Globus pallidus (tissue), 1 donor: ENCODE measurements at places on chromosomes 13 and 19.
A peak's percentile ranks its signal among the peaks of the same experiment; 100 is the strongest.

DNA sequence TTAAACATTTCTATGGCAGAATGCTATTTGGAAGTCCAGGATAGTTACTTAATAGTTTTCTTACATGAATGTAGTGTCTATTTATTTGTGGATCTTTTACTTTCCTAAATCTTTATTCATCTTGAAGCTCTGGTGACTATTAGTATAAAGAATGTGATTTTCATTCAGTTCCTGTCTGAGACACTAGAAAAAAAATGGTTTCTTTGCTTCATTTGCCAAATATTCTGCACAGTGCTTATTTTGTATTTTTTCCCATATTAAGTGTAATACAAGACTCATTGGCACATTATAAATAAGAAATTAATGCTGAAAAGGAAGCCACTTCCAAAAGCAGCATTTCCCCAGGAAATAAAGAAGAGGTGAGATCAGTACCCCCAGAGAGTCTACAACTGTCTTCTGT, 109.8 kb downstream of the POSTN start:
- DNase-seq: no peak

GRCh38 chr13:31951215-31951678, 80.3 kb upstream of the FRY start:
- DNase-seq: peak; percentile 1

DNA sequence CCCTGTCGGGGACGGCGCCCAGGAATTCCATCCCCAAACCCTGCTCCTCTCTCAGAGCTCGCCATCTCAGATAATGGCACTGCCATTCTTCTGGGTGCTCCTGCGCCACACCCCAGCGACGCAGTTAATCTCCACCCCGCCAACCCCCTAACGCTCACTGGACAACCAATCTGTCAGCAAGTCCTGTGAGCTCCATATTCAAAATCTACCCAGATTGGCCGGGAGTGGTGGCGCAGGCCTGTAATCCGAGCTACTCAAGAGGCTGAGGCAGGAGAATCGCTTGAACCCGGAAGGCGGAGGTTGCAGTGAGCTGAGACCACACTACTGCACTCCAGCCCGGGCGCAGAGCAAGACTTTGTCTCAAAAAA, 18.6 kb downstream of the FCGBP start:
- no peak for DNase-seq

DNA sequence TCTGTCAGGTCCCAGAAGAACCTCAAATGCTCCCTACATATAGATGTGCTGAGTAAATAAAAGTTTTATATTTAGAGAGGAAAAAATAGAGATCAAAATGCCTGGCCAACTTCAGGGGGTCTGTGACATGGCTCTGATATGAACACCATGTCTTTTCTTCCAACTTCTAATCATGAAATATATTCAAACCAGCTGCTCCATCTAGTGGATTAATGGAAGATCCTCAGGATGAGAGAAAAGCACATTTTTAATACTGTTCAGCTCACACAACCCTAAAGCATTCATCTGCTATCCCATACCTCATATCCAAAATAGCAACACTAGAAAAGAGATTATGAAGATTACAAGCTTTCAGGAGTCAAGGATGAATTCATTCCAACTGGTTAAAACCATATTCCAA, 56.0 kb upstream of the DOCK9 start:
- DNase-seq: peak; percentile 65

DNA sequence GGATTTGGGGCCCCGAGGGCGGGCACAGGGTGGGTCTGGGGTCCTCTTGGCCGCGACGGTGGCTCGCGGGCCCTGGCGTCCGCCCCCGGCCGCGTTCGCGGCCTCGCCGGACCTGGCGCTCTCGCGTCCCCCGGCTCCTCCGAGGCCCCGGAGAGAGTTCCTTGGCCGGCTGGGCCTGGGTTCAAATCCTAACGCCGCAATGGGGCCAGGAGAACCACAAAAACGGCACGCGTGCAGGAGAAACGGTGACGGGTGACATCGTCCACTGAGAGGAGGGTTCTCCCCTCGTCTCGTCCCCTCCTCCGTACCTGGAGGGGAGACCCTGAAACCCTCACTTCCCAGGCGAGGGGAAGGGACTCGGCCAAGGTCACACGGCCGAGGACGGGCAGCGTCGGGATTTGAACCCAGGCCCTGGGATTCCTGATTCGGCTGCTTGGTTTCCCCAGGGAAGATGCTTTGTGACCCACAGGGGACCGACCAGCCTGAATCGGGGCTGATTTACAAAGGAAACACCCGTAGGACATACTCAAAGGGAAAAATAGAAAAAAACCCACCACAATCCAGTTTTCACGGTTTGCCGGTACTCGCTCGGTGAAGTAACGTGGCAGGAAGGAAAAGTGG, 624 bp downstream of the SAFB start:
- DNase-seq: peak; percentile 22

GRCh38 chr13:68608147-68608546, 1378.0 kb upstream of the PCDH9 start:
- DNase-seq: no peak

GRCh38 chr13:28229522-28230411, 91.4 kb downstream of the PAN3 start:
- no peak for DNase-seq

- DNase-seq: no peak
Measured at GRCh38 chr19:33508941-33509614, 12.5 kb downstream of the PEPD start.

DNA sequence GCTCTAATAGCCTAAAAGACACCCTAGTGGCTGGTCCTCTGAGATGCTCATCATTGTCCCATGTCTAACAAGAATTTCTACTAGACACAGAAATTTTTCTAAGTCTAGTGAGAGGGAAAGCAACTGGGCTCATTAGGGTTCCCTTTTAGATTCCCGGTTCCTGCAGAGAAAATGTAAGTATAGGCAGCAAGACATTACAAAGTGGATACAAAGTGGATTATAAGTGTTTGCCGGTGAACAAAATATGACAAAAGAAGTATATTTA, 20.8 kb upstream of the TMTC4 start:
- no peak for DNase-seq

GRCh38 chr13:57982782-57983181, 351.2 kb downstream of the PCDH17 start:
- DNase-seq: no peak

DNA sequence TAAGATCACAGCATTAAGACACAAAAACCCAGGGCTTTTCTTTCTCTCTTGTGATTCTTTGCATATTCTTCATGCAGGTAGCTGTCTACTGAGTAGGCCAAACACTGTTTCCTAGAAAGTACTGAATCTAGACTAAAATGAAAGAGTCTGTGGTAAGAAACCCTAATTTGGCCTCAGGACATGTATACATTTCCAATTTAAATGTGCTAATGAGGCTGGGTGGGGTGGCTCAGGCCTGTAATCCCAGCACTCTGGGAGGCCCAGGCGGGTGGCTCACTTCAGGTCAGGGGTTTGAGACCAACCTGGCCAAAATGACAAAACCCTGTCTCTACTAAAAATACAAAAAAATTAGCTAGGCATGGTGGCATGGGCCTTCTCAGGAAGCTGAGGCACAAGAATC, 57.8 kb downstream of the MYCBP2 start:
- DNase-seq: no peak

DNA sequence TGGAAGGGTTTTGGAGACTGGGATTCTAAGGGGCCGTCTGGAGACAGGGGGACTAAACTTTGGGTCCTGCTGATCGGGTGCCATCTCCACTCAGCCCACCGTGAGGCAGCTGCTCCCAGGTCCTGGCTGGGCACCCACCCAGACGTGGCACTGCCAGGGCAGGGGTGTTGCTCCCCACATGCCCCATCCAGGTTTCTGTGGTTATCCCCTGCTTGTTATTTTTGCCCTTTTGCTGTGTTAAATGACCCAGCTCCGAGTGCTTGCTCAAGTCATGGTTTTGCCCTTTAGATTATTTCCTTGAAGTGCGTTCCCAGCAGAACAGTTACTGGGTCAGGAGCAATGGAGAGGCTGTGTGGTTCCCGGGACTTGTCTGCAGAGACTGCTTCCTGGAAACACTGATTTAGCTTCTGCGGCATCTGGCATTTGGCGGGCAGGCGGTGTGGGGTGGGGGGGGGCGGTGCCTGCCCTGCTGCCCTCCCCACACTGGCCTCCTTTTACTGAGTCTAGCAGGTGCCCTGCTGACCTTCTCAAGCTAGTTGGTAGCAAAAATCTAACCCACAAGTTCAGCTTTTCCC, 1.9 kb downstream of the RAB11B start:
- DNase-seq: peak; percentile 67

GRCh38 chr13:109625156-109625555, 161.2 kb downstream of the IRS2 start:
- no peak for DNase-seq

DNA sequence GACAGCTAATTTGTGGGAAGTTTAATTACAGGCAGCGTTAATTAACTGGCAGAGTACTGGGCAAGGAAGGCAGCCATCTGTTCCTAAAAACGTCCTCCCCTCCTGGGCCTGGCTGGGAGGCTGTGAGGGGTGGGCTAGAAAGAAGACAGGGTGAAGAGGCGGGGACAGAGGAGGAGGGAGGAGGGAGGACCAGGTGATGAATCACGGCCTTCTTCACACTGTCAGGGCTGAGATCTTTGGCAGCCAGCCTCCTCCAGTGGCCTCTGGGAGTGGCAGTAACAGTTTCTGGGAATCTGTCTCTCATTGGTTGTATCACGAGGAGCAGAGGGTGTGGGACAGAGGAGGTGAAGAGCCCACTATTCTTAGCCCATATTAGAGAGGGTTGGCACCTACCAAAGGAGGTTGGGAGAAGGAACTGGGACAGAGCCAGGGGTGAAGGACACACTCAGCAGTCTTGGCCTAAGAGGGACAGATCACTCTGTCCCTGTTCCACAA, 9.6 kb upstream of the ZNRF4 start:
- no peak for DNase-seq

DNA sequence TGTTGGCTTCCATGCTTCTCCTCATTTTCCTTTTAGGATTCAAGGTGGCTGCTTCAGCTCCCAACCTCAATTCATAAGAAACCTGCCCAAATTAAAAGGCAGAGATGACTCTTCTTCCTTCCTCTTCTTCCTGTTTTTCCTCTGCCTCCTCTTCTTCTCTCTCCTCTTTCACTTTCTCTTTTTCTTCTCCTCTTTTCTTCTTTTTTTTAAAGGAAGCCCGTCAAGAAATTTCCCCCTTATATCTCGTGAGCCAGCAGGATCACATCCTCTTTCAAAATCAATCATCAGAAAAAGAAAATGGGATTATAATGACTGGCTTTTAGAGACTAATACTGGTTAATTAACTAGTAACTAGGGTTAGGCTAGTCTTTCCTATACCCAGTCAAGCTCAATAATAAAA, 220.3 kb downstream of the NBEA start:
- DNase-seq: no peak

- DNase-seq: no peak
Measured at GRCh38 chr13:23467048-23467931, 33.8 kb upstream of the SACS start.

DNA sequence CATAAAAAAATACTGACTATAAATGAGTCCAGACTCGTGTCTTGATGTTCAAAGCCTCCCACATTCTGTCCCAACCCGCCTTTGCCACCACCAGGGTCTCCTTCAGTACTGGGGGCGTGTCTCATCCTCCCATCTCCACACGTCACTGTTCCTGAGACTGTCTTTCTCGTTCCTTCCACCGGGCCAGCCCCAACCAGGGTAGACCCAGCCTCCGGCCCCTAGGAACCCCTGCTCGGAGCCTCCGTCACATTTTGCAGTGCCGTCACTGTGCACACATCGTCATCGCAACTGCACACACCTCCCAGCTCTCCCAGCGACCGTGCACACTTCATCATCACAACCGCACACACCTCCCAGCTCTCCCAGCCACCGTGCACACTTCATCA, 73.4 kb downstream of the SPACA7 start:
- no peak for DNase-seq

GRCh38 chr13:114067381-114067885, 65.0 kb downstream of the RASA3 start:
- peak; percentile 45 for DNase-seq

DNA sequence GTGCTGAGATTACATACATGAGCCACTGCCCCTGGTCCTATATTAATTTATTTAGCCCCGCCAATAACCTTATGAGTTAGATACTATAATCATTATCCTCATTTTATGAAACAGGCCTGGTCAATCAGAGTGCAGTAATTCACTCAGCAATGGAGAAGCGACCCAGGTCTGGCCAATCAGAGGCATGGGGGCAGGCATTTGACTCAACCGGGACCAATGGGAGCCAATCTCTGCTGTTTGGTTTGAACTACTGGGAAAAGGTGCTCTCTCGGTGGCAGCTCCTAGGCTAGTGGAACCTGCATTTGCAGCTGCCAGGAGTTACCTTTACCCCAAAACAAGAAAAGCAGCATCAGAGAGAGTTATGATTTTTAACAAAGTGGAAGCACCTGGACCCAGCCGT, 6.6 kb downstream of the SIRT2 start:
- DNase-seq: no peak

- DNase-seq: no peak
Measured at GRCh38 chr19:46656541-46656940, 4.4 kb downstream of the DACT3 start.

- DNase-seq: no peak
Measured at GRCh38 chr13:29441306-29441705, 154.2 kb downstream of the SLC7A1 start.
